ENCODE measurements at places on chromosomes 12 and 14.

DNA sequence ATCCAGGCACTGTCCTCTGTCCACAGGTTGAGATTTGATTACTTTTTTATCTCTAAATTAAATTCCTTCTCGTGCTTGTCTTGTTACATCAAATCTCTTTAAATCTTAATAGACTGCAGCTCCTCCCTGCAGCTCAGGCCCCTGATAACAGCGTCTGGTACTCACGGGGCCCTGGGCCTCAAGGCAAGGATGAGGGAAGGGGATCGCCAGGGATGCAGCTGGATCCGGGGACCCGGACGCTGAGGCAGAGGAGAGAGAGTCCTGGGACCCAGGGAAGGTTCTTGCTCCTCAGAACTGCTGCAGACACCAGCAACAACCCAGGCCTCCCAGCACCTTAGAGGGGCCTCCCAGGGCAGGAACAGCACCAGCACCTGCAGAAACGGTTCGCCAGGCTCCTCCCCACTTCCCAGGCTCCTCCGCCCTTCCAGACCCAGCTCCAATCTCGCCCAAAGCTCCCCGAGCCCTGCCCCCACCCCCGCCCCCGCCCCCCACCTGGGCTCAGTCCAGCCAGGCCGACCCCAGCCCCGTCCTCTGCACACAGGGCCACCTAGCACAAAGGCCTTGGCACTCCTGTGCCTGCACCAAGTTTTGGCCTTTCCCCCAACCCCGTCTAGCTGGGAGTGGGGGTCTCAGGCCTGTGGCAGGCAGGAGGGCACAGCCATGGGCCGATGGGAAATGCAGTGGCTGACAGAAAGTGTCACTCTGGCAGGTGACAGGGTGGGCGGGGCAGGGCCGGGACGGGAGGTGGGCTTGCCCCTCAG lies 60.3 kb upstream of the GALNT9 start:
- DNase-seq = no peak

GRCh38 chr12:57233357-57234232 lies 4.1 kb downstream of the SHMT2 start:
- DNase-seq = no peak

GRCh38 chr14:104349950-104350349 lies 211.6 kb downstream of the KIF26A start:
- DNase-seq = no peak

DNA sequence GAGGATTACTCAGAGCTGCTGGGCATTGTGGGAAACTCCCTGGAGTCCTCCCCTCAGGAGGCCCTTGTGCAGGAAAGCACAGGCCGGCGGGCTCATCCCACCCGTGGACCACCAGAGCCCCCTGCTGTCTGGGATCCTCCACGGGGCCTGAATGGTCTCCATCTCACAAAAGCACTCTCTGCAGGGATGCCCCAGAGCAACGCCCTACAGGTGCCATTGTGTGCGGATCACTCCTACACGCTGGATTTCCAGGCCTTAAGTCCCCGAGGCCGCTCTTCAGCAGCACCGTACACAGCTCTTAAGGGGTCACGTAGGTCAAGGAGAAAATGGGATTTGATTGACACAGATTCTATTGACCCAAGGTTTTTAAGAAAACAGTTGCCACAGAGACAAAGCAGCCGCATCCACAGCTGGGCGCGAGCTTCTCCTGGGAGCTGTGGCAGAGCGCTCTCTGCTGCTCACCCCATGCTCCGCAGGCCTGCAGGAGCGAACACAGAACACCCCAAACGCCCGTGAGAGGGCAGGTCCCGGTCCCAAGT lies 36.7 kb upstream of the RIMBP2 start:
- DNase-seq = no peak

GRCh38 chr12:90829044-90829443 lies 125.9 kb downstream of the CCER1 start:
- no peak for DNase-seq

- DNase-seq = peak; percentile 32
Observed at GRCh38 chr12:65121049-65121955, at the start of gene WIF1. TSS of gene WIF1 (minus strand) at chr12:65121305. CDS start at chr12:65121191, 114 bp downstream.

GRCh38 chr14:49923442-49923841 lies 30.6 kb downstream of the ARF6 start:
- no peak for DNase-seq

- no peak for DNase-seq
Observed at GRCh38 chr14:37709419-37710195, 114.2 kb downstream of the TTC6 start.

DNA sequence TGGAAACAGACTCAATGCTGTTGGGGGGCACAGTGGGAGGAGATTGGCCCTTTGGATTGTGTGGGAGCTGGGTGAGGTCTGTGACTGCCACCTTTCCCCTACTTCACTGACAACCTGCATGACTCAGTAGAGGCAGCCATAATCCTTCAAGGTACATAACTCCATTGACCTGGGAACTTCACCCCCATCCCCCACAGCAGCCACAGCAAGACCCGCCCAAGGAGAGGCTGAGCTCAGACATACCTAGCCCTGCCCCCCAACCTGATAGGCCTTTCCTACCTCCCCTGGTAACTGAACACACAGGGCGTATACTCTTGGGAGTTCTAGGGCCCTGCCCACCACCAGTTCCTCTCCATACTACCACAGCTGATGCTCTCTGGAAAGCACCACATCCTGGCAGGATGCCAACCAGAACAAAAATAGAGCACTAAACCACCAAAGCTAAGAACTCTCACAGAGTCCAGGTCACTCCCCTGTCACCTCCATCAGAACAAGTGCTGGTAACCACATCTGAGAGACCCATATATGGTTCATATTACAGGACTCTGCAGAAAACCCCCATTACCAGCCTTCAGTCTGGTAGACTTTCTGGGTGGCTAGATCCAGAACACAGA lies 703.9 kb downstream of the FSCB start:
- DNase-seq = no peak

DNA sequence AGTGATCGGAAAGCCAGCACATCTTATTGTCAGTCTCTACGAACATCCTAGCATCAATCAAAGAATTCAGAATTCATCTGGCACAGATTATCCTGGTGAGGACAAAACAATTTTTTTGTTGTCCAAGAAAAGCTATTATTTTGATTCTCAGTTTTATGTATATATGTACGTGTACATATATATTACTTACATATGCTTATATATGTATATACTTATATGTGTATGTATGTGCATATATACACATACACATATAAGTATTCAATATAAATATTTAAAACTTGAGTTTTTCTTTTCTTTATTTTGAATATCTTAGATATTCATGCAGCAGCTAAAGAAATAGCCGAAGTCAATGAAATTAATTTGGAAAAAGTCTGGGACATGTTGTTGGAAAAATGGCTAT lies 77.9 kb downstream of the KNTC1 start:
- DNase-seq = no peak

- DNase-seq = no peak
Observed at GRCh38 chr12:3313675-3314663, 177.0 kb upstream of the PRMT8 start.

- DNase-seq = no peak
Observed at GRCh38 chr12:130973109-130973508, 19.4 kb downstream of the ADGRD1 start.

DNA sequence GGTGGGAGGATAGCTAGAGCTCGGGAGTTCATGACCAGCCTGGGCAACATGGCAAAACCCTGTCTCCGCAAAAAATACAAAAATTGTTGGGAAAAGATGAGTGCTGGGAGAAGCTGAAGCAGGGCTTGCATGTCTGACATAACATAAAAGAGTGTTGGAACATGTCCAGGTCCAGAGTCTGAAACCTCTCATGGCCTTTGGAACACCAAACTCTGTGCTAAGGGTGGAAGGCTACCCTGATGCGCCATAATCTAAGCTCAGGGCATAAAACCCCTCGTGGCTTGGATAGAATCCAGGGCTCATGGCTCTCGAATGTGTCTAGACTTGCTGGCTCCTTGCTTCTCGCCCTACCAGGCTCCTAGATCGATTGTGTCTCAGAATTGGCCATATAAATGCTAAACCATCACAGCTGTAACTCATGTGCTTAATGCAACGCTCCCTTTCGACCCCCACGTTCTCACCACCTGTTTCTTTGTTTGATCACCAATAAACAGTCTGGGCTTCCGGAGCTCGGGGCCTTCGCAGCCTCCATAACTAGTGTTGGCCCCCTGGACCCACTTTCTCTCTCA lies 6.7 kb upstream of the CLEC7A start:
- DNase-seq = no peak

DNA sequence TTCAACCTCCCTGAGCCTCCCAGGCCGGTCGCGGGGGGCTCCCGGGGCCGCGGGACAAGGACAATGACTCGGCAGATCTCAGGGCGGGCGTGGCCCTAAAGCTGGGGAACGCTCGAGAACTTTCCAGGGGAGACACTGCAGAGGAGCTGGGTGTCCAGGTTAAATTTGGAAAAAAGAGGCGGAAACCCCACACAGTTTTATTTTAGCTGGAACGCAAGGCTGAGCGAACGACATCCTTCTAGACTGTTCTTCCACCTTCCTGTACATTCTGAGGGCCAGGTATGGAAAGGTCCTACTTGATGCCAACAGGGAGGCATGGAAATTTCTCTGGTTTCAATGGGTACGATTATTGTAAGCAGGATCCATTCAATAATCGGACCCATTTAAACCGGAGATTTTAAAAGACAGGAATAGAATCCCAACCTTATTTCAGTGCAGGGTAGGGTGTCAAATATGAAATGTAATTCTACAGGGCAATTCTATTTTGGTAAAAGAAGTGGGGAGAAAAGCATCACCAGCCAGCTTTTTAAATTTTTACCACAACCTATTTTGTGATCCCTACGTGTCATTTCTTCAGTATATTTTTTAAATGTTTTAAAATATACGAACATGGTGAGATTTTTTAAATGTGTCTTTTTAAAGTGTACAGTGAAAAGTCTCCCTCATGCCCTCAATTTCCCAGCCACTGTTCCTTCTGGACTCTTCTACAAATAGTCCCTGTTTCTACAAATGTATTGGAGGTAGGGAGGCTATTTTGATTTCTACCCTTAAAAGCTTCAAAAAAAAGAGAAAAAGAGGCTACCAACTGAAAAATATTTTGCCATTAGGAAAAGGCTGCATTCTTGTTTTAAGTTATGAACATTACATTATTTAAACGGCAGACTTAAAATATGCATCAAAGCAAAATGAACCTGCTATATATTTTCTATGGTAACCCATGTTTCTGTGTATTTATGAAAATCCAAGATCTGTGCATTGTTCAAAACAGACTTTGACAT lies 1.1 kb upstream of the UBC start:
- DNase-seq = no peak

DNA sequence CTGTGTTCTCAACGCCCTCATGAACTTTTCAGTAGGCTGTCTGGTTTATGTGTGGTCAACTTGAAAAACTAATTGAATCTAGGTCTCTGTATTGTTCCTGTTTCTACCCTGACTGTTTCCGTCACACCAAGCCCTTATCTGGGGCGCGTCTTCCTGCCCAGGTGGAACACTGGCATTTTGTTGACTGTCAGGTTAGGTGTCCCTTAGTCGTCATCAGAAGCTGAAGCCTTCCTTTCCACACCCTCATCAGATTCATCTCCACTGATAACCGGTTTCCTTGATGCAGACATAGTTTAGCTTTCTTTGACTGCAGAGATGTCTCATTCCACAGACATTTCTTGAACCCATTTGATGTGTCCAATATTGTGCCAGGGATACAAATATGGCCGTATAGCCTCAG lies 96.5 kb downstream of the DUSP16 start:
- no peak for DNase-seq

DNA sequence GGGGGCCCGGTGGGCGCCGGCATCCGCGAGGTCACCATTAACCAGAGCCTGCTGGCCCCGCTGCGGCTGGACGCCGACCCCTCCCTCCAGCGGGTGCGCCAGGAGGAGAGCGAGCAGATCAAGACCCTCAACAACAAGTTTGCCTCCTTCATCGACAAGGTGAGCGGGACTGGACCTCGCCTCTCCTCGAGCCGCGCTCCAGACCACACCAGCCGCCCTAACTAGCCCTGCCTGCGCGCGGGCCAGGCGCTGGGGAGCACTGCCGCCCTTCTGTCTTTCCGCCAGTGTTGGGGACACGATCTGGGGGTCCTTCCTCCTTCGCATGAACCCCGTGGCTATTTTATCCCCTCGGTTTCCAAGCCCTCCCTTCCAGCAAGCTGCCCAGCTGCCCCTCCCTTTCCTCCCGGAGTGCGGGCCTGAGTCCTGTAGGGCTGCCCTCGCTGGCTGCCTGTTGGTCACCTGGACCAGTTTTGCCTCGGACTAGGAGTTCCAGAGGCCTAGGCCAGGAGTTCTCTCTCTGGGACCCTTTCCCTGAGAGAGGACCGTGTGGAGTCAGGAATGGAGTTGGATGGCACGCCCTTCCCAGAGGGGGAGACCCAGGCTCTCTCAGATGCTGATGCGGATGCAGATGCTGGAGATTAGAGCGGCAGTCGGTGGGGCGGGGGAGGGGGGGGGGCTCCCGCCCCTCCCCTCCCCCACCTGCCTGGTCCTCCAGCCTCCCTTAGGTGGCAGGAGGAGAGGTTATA lies 592 bp downstream of the KRT7 start:
- no peak for DNase-seq

DNA sequence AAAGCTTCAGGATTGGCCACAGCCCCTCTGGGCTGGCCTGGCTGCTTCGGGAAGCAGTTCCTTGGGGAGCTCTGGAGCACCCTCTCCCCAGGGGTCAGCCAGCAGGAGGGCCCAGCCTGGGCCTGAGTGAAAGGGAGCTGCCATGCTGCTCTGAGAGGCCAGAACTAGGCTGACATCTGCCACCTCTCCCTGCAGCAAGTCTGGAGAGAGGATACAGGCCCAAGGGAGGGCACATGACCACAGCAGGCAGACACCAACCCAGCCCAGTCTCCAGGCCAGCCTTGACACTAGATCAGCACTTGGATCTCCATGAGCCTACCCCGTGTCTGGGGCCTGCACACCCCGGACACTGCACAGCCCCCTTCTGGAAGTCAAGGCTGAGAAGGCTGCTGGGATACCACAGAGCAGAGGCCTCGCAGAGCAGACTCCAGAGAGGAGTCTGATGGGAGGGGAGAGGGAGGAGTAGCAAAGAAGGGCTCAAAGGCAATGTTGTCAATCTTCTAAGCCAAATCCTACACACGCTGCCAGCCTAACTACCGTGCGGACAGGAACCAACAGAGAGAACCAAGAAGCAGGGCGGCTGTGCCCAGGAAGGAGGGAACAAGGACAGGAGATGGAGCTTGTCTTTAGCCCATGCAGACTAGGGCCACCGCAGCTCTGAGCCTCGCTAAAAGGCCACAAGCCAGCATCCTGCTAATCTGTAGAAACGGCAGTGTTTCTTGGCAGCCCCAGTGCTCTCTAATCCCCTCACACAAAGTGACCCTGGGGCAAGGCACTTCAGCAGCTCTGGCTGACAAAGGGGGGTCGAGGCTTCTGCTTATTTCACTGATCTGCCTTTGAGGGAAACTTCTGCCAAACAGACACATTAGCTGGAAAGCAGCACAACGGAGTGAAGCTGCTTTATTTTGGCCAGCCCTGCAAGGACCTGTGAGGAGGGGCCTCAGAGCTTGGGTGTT lies 12.9 kb downstream of the COL2A1 start:
- DNase-seq = peak; percentile 11

DNA sequence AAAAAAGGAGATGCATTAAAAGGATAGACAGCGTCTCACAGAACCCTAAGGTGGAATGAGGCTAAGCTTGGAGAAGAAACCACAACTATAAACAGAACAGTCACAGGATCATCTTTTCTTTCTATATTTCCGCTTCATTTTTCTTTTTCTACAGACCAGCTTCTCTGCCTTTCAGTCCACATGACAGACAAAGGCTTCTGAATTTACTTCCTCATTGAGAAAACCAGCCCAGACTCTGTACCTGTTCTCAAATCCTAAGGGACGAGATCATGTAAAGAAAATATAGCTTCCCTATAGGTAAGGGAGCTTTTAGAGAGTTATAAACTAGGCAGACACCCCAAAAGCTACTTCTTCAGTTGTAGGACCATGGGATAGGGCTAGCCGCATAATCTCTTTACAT lies 17.4 kb downstream of the SGPP1 start:
- no peak for DNase-seq

- DNase-seq = no peak
Observed at GRCh38 chr12:81944886-81945285, 185.7 kb upstream of the PPFIA2 start.

Measured in activated B cell treated with CpG ODN at 0.5 μM for 24 hours (primary cell).